Stimulated activated CD8-positive, alpha-beta memory T cell treated with anti-CD3 and anti-CD28 coated beads, Interleukin-7, amount 100 ng/mL, for 1 hour (primary cell): ENCODE measurements at places on chromosomes 1 and 21.

DNA sequence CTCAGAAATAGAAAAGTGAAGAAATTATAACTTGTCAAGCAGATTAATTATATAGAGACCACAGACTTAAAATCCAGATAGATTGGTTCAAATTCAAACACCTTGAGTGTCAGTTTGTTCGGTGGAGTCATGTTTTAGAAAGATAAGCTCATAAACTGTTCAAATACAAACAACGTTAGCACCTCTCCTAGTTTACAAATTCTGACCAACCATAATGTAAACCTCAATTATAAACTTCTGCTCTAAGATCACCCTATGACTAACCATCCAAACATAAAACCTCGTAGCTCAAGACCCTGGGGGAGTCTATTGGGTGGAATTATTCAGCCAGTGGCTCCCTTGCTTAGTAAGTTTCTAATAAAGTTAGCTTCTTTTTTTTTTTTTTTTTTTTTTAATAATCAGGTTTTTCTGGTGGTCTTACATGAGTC lies 12.4 kb downstream of the CBR1 start:
- no peak for DNase-seq

- DNase-seq, result no peak
These were observed 8.1 kb downstream of the COL18A1 start for GRCh38 chr21:45412909-45413611.

- no peak for DNase-seq
These were observed 282 bp upstream of the SOD1 start for GRCh38 chr21:31659286-31659535.

DNA sequence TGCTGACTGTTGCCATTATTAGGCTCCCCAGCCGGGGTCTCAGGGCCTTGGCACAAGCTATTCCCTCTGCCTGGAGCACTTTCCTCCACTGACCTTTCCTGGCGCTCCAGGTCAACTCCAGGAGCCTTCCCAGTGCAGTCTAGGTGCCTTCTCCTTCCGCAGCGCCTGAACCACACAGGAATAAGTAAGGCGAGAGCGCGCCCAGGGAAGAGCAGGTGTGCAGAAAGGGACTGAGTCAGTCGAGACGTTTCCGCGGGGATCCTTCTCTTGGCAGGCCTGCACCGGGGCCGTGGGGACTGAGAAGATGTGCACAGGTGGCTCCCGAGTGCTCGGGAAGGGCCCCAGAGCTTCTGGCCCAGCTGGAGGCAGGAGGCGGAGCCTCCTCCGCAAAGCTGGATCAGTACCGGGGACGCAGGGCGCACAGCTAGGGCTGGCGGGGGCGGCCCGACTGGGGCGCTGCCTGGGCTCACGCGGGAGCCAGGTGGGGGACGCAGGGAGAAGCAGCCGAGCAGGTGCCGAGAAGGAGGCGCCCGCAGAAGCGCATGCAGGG lies 765 bp upstream of the BMP8A start:
- DNase-seq, result no peak

GRCh38 chr21:39663742-39664492 lies 51.2 kb downstream of the B3GALT5 start:
- no peak for DNase-seq
